Naive thymus-derived CD4-positive, alpha-beta T cell (primary cell): ENCODE measurements at places on chromosomes 7 and 10.

GRCh38 chr7:2632733-2633537 is 1.1 kb downstream of the TTYH3 start:
- DNase-seq = peak; percentile 44

GRCh38 chr7:54394834-54395233 is 147.3 kb upstream of the VSTM2A start:
- DNase-seq = no peak

- DNase-seq = no peak
These were observed 45.7 kb downstream of the PARP12 start for GRCh38 chr7:140017034-140017433.

- no peak for DNase-seq
These were observed 27.3 kb upstream of the INHBA start for GRCh38 chr7:41730161-41730560.

- no peak for DNase-seq
These were observed 683.9 kb downstream of the CCSER2 start for GRCh38 chr10:85012305-85012704.

DNA sequence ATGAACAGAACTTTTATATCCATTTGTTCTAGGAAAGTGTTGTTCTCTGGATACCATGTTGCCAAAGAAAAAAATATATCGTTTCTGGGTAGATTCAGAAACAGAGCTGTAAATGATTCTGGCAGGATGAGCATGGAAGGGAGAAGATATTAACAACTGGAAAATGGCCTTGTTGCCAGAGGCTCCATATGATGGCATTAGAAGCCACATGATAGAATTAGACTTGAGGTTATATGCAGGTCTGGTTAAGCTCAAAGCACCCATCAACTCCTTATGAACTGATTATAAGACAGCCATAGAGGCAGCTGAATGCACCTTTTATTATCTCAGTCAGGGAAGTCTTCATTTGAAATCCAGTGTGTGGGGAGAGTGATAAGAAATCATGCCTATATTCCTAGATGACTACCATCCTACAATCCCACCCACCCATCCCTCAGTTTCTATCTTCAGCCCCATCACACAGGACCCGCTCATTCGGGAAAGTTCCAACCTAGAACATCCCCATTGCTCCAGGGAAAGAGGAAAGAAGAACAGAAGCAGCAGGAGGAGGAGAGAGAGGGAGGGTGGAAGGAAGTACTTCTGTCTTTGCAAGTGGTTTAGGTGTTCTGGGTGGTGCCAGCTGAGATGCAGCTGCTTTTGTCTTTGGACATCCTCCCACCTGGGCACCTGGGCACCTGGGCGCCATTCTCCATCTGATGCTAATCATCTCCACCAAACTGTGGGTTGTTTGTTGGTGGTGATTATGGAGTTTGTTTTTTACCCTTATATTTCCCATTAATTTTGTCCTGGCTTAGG is 25.5 kb upstream of the TRIL start:
- no peak for DNase-seq

GRCh38 chr10:11004144-11005077 is 13.3 kb upstream of the CELF2 start:
- no peak for DNase-seq

- DNase-seq = no peak
These were observed 80.1 kb upstream of the ADO start for GRCh38 chr10:62724465-62724864.

GRCh38 chr10:130137090-130137448 is 878 bp downstream of the GLRX3 start:
- DNase-seq = no peak

DNA sequence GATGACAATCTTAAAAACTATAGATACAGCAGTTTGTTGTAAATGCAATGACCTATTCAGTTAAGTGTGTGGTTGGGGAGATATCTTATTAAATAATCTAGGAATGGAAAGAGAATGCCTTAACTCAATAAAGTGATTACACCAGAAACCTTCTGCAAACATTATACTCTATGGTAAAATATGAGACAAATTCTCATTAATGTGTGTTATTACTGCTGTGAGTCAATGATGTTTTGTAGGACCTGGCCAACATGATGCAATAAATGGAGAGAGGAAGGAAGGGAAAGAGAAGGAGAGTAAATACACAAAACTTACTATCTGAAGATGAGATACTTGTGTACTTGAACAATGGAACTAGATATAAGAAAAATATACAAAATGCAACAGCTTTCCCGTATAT is 25.1 kb downstream of the MKX start:
- DNase-seq = no peak

DNA sequence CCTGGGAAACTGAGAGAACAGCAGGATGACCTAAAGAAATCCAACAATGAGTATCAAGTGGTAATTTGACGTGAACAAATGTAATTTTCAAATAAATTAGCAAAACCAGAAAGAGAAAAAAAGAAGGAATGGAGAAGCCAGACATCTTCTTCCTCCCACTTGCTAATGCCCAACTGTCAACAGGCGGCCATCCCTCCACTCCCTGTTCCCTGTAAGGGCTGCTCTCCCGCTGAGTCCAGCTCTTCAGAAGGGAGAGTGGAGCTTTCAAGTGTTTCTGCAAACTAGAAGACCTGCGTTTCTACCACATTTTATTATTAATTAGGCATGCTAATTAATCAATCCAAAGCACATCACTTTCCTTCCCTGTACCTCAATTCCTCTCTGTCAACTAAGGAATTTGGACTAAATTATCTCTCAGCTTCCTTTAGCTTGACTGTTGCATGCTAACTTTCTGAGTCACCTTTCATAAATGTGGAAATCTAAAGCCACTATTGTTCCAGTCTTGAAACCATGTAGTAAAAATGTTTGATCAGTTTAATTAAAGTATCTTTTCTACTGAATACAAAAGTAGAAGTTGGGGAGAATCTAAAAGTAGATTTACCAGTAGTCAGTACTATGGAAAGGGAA is 48.4 kb upstream of the CUL1 start:
- no peak for DNase-seq

DNA sequence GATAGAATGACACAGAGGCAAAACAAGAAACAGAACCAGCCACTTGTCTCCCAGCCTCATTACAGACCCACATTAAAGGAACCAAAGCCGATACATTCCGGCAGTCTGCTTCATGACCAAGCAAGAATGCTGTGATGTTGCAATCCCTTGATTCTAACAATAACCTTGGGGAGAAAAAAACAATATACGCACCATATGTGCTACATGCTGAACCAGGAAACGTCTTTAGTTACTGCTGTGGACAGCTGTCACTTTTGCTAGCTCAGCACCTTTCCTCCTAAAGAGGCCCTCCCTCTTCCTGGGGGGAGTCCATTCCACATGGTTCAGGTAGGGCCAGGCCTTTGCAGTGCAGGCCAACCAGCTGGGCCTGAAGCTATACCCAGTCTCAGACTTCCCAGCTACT is 79.1 kb downstream of the PRTFDC1 start:
- no peak for DNase-seq

- no peak for DNase-seq
These were observed 235.7 kb downstream of the AUTS2 start for GRCh38 chr7:69833964-69834363.

DNA sequence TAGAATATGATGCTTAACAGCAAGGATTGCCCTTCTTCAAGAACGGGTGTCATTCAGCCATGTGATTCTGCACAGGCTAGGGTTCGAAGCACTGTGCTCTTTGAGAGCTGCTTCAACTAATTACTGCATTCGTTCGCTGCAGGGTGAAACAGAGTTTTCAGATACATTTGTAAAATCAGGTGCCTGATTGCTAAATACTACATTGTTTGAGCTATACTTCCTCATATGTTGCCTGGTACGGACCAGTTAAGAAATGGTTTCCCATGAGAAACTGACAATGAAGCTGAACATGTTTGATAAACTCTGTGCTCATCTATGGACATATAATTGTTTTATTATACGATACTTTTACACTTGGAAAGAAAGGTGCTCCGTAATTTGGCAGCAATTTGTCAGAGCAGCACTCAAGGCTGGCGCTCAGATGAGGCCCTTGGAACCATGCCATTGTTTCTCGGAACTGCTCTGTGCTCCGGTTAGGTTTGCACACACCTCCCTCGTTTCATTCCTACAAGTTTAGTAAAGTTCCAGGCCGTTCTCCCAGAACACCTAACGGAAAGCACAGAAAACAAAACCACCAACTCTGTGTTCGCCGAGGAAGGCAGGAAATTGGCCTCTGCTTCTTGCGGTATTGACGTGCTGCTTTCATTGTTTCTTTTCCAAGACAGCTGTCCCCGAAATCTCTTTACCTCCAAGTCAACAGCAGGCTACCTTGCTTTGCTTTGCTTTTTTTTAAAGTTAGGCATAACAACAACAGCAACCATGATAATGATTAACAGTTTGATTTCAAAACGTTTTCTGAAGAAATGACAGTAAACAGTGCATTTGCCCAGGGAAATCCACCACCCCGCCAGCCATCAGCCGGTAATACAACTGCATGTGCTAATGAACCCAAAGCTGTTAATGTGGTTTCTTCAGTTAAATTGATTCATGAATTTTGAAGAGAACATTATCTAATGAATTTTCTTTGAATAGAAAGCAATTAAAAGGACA is 206.9 kb downstream of the EBF3 start:
- no peak for DNase-seq

- DNase-seq = no peak
These were observed 126.0 kb downstream of the GATA3 start for GRCh38 chr10:8180360-8181109.

DNA sequence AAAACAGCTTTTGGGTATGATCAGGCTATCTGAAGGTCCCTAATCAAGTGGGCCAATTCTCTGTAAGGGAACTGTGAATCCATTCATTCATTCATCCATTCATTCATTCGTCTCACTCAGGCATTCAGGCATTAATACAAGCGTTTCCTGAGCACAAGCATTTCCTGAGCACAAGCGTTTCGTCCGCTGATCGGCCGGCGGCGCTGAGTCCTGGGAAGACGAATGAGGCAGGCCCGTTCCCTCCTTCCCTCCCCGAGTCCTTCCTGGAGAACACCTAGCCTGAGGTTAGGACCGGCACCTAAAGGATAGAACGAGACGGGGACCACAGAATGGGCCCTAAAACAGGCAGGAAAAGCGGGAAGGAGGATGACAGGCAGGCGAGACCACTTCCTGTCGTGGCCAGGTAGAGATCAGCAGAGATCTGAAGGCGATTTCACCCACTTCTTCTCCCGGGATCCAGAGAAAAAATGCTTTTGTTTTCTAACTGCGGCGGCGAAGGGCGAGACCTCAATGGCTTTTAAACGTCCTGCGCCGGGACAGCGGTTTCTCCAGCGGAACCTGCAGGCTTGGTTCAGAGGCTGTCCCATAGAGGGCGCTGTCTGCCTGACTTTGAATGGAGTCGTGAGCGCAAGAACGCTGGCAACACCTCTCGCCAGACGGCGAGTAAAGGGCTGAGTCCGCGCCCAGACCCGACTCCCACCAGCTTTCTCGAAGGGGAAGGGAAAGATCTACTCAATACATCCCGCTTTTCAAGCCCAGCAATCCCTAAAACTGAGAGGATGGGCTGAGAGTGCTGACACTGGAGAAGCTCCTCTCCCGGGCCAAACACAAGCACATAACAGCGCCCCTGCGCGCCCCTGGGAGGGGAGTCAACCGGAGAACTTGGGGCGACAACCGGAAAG is 2.9 kb upstream of the HMX3 start:
- peak; percentile 82 for DNase-seq
